Memory B cell (primary cell): ENCODE measurements at places on chromosomes 11 and 22.

GRCh38 chr11:71155846-71156245 is 96.5 kb downstream of the SHANK2 start:
- no peak for DNase-seq

DNA sequence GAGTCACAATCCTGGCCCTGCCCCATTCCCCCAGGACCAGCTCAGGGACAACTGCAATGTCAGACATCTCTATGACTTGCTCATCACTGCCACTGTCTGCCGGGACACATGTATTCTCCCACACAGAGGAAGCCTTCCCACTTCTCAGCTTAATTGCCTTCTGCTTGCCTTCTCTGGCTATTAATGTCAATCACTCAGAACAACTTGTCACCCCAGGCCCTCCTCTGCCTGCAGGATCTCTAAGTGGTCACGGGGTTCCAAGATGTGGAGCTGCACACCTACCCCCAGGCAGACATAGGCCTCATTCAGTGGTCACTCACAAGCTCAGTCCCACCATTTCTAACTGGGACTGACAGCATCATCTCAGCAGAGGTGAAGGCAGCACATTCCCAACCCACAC is 15.1 kb downstream of the PLEKHA7 start:
- no peak for DNase-seq

GRCh38 chr11:11989774-11990744 is 18.4 kb downstream of the DKK3 start:
- DNase-seq = no peak

DNA sequence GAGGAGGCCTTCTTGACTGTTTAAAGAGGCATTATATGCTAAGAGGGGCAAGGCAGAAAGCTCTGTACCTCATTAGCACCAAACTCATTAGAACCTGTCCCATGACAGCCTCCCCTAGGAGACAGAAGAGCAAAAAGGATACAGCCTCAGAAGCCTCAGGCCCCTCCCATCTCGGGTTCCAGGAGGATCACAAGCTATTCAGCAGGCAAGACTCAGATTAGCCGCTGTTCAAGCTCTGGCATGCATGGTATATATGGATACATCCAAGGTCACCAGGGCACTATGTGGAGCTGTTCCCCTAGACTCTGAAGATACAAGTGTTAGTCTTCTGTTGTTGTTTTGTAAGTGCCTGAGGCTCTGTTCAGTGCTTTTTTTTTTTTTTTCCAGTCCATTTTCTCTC is 32.1 kb downstream of the ATXN10 start:
- DNase-seq = no peak

- DNase-seq = no peak
These were observed 26.6 kb upstream of the SYT7 start for GRCh38 chr11:61607426-61607825.

GRCh38 chr22:49754696-49755630 is 72.7 kb downstream of the BRD1 start:
- DNase-seq = no peak

DNA sequence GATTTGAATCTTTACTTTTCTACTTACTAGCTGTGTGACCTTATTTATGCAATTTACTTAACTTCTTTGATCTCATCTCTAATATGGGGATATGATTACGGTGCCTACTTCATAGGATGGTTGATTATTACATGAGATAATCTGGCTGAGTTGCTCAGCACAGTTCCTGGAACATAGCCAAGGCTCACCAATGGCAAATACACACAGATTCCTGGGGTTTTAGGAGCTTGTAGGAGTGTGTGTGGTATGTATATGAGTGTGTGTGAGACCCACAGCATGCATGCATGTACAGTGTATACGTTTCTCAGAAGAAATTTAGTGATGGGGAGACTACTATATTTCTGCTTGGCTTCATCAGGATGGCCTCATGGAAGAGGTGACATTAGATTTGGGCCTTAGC is 256.9 kb downstream of the KIRREL3 start:
- no peak for DNase-seq

DNA sequence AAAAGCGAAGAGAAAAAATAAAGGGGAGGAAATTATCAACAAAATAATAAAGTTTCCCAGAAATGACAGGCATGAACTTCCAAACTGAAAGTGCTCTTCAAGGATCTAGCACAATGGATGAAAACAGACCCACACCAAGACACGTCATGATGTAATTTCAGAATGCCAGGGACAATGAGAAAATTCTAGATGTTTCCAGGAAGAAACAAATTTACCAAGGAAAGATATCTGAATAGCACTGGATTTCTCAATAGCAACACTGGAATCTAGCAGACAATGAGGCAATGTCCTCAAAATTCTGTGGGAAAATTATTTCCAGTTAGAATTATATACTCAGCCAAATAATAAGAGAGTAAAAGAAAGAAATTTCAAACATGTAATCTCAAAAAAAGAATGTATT is 46.0 kb downstream of the DENND5A start:
- no peak for DNase-seq

DNA sequence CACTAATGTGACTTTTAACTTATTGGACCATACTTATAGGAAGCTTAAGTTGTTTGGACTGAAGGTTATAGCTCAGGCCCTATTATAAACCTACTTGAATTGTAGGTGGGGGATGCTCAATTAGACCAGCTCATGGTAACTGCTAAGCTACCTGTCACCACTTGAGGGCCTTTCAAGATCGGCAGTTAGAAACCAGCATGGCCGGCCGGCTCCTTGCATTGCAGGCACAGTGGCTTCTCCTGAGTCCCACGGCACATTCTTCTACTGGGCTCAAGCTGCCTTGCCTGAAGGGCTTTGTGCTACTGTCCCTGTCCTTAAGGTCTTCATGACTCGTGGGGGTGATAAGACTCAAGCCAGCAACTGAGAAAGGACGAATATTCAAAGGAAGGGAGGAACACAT is 70.8 kb downstream of the TBC1D22A start:
- DNase-seq = no peak

GRCh38 chr11:27317751-27318150 is 45.3 kb downstream of the CCDC34 start:
- DNase-seq = no peak

DNA sequence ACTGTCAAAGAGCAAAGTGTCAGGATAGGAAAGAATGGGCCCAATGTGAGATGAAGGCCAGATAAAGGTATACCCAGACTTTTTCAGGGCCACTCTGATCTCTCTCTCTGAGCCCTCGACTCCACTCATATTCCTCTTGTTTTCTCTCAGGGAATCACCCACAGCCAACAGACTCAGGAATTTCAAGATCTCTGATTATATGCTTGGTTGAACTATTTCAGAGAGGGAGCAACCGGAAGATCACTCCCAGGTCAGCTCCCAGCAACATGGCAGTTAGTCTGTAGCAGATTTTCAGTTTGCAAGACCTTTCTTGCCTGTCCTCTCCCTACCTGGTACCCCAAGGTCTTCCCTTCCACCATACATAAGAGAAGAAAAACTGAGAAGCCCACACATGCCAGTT is 102.5 kb downstream of the C11orf58 start:
- no peak for DNase-seq

- no peak for DNase-seq
These were observed 25.8 kb upstream of the PPFIA1 start for GRCh38 chr11:70244698-70245097.

DNA sequence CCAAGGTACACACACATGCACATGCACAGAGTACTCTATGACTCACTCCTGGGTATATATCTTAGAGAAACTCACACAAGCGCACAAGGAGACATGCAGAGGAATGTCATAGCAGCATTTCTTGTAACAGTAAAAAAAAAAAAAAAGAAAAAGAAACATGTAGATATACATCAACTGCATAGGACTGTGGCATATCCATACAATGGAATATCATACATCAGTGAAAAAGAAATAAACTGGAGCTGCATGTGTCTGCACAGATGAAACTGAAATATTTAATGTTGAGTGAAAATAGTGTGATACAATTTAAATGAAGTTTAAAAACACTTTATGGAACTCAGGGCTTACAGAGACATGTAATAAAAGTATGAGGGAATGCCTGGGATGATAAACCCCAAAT is 46.4 kb downstream of the SYT13 start:
- no peak for DNase-seq

DNA sequence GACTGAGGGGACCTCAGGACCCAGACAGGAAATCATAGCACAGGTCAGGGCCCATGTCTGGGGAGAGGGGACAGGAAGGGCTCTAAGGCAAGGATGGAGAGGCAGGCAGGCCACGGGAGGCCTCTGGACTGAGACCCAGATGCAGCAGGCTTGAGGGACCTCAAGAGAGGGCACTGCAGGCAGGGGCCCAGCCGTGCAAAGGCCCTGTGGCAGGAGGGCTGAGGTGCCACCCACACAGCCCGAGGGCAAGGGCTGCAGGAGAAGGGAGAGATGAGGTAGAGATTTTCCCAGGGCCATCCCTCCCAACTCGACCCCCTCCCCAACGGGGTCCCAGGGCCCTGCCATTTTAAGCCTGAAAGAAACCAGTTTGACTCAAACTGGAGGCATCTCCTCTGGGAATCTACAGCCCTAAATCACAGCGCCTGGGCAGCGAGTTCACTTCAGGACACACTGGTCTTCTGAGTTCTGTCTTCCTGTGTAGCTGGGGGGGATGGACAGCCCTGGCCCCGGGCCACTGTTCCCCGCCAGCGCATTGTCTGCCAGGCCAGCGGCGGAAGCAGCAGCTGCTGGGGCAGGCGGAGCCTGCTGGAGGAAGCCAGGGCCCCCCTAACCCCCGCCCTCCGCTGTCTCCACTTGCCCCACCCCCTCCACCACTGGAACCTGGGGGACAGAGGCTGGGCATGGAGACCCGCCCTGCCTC is 20.3 kb upstream of the WNT7B start:
- DNase-seq = no peak

DNA sequence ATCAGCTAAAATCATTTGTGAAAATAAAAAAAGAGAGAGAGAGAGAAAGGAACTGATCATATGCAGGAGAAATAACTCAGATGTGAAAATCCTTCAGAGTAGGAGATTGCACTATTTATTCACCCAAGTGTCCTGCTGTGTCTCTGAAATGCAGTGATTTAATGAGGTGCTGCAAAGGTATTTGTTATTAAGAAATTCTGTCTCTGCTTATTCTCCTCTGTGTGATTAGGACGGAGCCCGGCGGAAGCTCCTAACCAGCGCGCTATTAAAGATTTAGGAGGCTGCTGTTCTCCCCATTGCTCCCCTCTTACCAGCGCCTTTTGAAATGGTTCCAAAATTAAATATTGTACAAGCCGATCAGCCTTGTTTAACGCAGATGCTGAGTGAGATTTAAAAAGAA is 528.3 kb downstream of the BUD13 start:
- no peak for DNase-seq

DNA sequence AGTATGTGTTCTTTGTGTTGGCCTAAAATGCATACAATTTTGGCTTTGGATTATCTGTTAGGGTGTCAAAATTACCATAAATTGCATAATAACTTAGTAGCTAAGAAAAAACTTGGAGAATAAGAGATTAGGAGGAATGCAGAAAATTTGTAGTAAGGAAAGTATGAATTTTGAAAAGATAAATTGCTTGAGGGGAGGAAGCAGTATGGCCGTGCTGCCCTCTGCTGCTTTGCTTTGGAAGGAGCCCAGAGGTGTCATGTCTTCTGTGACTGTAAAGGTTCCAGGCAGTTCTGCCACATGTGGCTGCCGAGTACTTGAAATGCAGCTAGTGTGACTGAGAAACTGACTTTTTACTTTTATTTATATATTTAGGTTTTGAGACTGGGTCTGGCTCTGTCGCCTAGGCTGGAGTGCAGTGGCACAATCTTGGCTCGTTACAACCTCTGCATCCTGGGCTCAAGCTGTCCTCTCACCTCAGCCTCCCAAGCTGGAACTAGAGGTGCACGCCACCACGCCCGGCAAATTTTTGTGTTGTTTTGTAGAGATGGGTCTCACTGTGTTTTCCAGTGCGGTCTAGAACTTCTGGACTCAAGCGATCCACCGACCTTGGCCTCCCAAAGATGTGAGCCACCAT is 1.8 kb downstream of the ADSL start:
- peak; percentile 33 for DNase-seq

DNA sequence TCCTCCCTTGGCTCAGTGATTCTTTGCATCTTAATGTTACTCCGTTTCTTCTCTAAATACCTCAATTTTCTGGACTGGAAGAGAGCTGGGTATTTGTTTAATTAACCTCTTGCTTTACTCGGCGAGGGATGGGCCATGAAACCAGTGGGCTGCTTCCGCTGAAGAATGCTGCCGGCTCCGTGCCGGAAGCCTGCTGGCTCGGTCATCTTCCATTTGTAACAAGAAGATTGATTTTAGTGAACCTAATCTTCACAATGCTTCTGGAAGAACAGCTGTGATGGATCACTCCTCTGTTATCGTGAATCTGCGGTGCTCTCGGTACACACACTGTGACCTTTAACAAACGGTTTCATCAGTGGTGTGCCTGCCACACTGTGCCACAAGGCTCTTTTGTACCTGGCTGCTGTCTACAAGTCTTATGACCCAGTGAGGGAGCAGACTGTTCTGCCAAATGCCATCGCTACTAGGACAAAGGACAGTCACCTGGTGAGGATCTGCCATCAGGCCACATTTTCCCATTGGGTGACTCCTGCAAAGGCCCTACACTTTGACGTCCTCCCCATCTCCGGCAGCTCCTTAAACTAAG is 25.3 kb upstream of the PARVB start:
- no peak for DNase-seq

- no peak for DNase-seq
These were observed 435.3 kb downstream of the NELL1 start for GRCh38 chr11:21104641-21105040.

DNA sequence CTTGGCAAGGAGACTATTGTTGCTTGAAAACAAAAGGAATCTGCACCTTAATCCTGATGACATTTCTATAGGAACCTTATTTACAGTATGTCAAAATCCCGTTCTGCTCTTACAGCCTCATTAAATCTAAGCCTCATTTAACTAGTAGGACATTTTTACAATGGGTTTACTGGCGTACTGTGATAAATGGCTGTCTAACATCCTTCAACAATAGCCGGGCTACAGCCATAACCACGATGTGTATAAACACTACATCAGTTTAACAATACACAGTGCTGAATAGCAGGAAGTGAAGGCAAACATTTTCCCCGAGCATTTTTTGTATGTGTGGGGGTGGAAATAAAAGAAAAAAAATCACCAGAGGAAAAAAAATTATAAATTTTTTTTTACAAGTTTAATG is 131.2 kb downstream of the ARL14EP start:
- no peak for DNase-seq

- DNase-seq = no peak
These were observed 62.2 kb downstream of the DKK3 start for GRCh38 chr11:11946180-11946579.

GRCh38 chr11:1692708-1693326 is 4.2 kb upstream of the KRTAP5-6 start:
- DNase-seq = no peak
